ENCODE measurements at places on chromosomes 3 and 15.

- no peak for DNase-seq
Observed at GRCh38 chr15:44532689-44533088, 4.3 kb upstream of the EIF3J start.

GRCh38 chr3:135973841-135974240 is 8.3 kb downstream of the PPP2R3A start:
- DNase-seq, result no peak

DNA sequence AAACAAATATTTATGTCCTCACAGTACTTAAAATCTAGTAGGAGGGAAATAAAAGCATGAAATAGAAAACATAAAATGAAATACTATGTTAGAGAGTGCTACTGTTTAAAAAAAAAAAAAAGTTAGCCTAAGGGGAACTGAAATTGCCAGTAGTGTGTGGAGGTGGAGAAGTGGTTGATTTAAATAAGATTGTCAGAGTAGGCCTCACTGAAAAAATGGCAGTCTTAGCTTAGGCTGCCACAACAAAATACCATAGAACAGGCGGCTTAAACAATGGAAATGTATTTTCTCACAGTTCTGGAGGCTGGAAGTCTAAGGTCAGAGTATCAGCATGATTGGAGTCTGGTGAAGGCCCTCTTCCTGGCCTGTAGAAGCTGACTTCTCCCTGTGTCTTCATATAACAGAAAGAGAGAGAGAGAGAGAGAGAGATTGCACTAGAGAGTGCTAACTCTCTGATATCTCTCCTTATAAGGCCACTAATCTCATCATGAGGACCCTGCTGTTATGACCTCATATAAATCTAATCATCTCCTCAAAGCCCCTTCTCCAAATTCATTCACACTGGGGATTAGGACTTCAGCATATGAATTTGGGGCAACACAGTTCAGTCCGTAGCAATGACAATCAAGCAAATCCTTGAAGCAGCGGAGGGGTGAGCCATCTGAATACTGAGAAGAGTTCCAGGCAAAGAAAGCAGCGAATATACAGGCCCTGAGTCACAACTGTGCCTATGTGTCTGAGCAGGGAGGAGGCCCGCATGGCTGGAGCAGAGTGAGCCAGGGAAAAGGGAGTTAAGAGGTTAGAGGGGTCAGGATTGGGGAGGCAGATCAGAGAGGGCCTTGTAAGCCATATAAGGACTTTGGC is 23.6 kb upstream of the LRRC34 start:
- DNase-seq, result no peak

DNA sequence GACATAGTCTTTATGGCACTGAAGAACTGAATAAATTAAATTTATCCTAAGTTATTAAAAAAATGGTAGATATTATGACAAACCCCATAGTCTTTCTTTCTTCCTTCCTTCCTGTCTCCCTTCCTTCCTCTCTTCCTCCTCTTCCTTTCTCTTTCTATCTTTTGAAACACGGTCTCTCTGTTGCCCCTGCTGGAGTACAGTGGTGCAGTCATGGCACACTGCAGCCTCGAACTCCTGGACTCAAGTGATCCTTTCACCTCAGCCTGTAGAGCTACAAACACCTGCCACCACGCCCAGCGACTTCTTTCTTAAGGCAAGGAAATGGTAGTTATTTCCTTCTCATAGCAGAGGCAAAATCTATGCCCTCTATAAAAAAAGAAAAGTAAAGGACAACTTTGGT is 354.6 kb downstream of the GAP43 start:
- DNase-seq, result no peak

DNA sequence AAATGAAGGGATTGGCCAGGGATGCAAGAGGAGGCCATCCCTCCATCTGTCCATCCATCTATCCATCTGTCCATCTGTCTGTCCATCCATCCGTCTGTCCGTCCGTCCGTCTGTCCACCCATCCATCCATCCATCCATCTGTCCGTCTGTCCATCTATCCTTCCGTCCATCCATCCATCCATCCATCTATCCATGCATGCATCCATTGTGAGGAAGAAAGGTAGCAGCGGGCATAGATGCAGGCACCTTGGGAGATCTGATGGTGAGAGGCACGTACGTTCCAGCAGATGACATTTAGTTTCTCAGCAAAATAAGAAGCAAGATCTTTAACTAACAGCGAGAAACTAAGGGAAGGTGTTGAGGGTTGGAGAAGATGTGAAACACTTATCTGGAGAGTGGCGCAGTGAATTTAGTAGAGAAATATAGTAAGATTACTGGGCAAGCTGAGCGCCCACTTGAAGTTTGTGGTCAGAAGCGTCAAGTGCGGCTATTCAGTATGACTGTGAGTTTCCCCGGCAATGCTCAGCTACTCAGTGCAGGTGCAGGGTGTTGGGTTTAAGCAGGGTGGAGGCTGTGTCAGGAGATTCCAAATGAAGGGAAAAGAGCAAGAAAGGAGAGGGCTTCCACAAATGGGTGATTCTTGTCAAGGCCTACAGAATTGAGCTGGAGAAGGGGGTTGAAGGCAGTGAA is 22.4 kb upstream of the SRP14 start:
- no peak for DNase-seq

DNA sequence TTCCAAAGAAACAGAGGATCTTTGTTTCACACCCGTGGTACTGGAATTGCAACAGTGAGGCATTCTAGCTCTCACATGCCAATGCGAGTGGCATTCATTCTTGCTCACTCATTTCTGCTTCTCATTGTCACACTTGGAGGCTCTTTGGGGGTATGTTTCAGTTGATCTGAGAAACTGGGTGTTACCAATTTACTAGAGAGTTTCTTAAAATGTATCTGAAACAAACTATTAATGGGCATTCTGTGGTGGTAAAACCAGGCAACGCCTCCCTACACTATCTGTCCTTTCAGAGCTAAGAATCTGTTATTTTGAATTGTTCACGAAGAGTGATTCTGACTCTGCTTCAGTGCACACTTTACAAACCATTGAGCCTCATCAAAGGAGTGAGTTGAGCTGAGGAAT is 140.6 kb upstream of the BHLHE40 start:
- DNase-seq, result no peak
